ENCODE measurements at places on chromosomes 7 and 10.

GRCh38 chr10:95394161-95394880, 103.5 kb upstream of the PDLIM1 start:
- no peak for DNase-seq

GRCh38 chr7:158022601-158023000, 565.0 kb downstream of the PTPRN2 start:
- DNase-seq = no peak

- DNase-seq = no peak
These were observed 915.6 kb downstream of the KCNMA1 start for GRCh38 chr10:76721891-76722505.

DNA sequence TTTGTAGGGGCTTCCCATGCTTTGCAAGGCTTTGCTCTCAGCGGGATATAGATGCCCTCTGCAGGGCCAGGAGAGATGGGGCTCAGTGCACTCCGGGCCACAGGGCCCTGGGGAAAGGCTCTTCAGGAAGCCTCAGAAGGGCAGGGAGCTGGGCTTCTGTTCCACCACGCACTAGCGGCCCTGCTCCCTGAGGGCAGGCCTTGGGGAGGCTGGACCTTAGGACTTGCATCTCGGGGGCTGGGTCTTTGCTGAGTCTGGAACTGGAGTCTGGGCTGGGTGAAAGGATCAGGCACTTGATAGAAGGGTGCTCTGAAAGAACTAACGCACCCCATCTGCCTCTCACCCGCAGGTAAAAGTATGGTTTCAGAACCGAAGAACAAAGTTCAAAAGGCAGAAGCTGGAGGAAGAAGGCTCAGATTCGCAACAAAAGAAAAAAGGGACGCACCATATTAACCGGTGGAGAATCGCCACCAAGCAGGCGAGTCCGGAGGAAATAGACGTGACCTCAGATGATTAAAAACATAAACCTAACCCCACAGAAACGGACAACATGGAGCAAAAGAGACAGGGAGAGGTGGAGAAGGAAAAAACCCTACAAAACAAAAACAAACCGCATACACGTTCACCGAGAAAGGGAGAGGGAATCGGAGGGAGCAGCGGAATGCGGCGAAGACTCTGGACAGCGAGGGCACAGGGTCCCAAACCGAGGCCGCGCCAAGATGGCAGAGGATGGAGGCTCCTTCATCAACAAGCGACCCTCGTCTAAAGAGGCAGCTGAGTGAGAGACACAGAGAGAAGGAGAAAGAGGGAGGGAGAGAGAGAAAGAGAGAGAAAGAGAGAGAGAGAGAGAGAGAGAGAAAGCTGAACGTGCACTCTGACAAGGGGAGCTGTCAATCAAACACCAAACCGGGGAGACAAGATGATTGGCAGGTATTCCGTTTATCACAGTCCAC, 5.4 kb downstream of the EMX2 start:
- DNase-seq = no peak

- no peak for DNase-seq
These were observed 153.3 kb downstream of the LRRC4 start for GRCh38 chr7:127877951-127878350.

DNA sequence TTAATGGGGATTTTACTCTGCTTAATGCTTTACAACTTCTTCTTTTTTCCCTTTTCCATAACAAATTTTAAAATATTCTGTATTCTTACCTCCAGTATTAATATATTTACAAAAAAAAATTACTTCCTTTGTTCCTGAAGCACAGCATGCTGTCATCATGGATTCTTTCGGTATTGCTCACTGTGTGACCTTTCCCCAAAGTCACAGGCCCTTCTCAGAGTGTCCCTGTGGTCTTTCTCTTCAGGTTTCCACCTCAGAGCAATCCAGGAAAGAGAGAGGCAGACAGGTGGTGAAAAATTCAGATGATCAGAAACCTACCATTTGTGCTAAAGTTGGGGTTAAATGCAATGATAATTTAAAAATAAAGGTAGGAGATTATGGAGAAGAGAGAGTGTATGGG, 13.0 kb downstream of the AOAH start:
- DNase-seq = no peak

DNA sequence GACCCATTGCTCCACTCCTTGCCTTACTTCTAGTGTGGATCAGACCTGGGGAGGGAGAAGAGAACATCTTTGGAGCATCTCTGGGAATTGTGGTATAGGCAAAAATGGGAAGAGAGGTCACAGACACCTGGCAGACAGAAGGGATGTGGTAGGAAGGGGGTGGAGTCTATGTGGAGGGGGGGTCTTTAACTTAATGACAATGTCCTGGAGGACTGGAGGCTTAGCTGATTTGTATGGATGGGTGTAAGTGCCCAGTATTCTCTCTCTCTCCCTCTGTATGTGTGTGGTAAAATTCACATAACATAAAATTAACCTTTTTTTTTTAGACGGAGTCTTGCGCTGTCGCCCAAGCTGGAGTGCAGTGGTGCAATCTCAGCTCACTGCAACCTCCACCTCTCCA, 3.1 kb upstream of the LDB1 start:
- DNase-seq = no peak

GRCh38 chr7:4715410-4715776, 33.3 kb downstream of the FOXK1 start:
- DNase-seq = no peak

DNA sequence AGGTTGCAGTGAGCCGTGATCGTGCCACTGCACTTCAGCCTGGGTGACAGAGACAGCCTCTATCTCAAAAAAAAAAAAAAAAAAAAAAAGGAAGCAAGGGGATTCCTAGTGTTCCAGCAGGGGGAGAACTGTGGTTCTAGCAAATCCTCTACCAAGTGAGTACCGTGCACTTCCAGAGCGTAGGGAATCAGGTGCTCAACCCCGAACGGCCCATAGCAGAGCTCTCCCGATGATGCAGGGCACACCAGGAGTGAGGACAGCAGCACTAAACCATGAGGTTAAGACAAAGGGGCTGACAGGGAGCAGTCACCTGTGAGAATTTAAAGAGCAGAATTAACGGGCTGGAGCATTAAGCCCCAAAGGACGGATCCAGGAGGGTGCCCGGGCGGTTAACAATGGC, 173.6 kb downstream of the PTPRN2 start:
- no peak for DNase-seq

DNA sequence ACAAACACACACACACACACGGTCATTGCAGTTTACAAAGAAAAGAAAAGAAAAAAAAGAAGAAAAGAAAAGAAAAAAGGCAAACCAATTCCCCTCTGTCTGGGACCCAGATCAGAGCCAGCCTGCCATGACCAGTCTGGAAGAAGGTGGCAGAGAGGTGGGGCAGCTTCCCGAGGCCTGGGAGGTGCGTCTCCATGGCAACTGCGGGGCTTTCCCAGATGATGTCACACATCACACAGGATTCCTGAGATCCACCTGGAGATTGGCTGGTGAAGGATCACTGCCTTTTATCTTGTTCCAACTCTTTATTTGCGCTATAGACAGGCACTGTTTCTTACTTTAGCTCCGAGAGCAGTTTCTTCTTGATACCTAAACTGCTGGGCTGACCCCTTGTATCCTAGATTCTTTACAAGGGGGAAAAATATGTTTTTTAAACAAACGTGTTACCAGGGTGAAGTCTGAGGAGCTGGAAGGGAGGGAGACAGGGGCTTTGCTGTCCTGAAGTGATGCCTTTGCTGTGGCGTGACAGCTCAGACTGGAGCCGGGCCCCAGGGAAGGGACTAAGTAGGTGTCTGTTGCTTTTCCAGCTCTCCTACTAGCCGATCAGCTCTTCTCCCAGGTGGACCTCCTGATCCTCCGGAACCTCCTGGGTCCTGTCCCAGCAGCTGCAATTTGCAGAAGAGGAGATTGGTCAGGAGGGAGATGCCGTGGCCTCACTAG, 298.5 kb downstream of the KLF6 start:
- DNase-seq = no peak

- DNase-seq = no peak
These were observed 91.5 kb downstream of the ARID5B start for GRCh38 chr10:61992671-61993668.

DNA sequence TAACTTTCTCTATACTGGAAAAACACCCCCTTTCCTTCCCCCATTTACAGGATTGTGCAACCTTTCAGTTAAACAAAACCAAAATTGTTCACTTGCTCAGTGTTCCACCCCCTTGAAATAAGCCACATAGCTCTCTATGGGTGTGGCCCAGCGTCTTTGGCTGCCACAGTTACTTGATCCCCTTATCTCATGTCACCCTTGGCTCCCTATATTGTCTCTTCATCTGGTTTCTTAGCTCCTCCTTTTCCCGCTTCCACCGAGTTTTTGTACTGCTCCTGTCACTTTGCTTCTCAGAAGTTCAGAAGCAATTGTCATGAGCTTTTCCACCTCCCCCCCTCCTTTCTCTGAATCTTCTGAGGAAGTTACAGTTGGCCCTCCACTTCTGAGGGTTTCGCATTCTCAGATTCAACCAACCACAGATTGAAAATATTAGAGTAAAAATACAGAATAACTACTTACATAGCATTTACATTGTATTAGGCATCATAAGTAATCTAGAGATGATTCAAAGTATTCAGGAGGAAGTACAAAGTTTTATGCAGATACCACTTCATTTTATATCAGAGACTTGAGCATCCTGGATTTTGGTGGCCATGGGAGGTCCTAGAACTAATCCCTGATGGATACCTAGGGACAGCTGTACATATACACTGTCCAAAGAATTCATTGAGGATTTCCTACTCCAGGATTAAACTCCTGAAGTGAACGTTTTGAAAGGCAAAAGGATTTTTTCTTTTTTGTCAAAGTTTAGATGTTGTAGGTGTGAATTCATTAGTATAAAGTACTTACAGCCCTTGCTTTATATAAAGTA, 60.4 kb downstream of the ADD3 start:
- DNase-seq = no peak

Data from stimulated activated CD4-positive, alpha-beta T cell treated with anti-CD3 and anti-CD28 coated beads, Interleukin-15, amount 100 ng/mL, for 1 hour (primary cell).